ENCODE measurements at places on chromosomes 4 and X.

GRCh38 chr4:150572704-150573504, 9.0 kb upstream of the MAB21L2 start:
- no peak for DNase-seq

DNA sequence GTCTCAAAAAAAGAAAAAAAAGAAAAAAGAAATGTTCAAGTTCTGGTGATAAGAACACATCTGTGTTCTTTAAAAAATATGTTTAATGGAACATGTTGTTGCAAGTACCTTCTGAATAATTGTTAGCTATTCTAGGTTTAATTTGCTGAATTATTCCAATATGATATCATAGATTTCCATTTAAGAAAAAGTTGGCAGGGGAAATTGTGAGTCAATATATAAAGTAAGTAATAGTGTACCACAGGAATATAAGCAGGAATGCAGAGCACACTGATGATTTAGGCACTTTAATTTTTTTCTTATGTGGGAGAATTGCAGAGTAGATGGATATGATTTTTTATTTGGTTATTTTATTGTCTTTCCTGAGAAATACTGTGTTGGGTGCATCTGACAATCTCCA, 190.7 kb downstream of the RPA4 start:
- DNase-seq, result no peak

GRCh38 chrX:135396109-135396508, 25.6 kb upstream of the SMIM10L2A start:
- no peak for DNase-seq

GRCh38 chr4:35772291-35772690, 472.0 kb downstream of the ARAP2 start:
- no peak for DNase-seq

GRCh38 chr4:128298852-128299251, 11.2 kb upstream of the PGRMC2 start:
- DNase-seq, result no peak

DNA sequence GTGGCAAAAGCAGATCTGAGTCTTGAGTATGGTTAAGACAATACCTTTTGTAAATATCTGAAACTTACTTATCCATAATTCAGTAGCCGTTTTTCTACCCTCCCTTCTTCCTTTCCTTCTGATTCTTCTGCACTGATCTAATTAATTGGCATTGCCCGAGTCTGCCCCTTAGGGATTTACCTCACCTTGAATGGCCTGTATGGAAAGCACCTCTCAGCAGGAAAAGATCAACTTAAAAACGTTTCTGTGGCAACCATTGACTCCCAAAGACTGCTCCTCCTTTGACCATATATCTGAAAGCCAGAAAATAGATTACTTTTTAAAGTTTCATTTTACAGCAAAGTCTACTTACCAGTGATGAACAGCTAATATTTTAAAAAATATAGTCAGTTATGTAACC, 496.5 kb upstream of the LCORL start:
- no peak for DNase-seq

- DNase-seq, result no peak
Observed at GRCh38 chrX:36950495-36951253, 57.5 kb upstream of the FAM47C start.

- no peak for DNase-seq
Observed at GRCh38 chr4:153258750-153259149, 54.5 kb downstream of the TRIM2 start.

Measured in pancreas (tissue), 10 donors.